Endodermal cell (in vitro differentiated cells): ENCODE measurements at places on chromosomes 12 and 14. TPM values are rescaled to one million over a fixed set of nuclear protein-coding genes. Genes with fewer than 3 reads are reported as not detected.

Gene SCYL2
- total RNA-seq, result 55.5 and 59.6 TPM in 2 replicates

GRCh38 chr14:99280066-99280731, 8.2 kb upstream of the BCL11B start:
- peak; percentile 31 for DNase-seq

Gene SLC17A8
- total RNA-seq, result 0.23 to 0.35 TPM in 2 of 3 replicates, not detected in the other

DNA sequence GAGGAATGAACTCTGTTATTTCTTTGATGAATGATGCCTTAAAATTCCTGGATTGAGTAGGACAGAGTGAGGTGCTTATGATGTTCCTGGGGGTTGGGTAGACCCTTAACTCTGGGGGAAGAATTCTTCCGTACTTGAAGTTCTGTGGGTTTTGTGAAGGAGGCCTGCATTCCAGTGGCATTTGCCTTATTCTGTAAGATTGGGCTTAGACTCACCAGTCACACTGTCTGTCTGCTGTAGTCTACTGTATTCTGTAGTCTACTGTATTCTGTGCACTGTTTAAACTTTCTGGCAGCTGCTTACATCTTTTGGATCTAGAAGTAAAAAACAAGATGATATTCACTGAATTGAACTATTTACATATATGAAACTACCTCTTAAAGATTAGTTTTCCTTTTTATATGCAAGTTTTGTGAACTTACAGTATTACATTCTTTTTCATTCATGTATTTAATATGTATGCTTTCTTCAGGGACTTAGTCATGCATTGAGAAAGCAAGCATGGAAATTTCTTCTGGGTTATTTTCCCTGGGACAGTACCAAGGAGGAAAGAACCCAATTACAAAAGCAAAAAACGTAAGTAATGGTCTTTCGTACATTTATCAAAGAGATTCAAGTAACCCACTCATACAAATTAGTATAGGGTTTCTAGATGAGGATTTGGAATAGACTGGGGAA, 42.3 kb upstream of the TPH2 start:
- no peak for DNase-seq

- no peak for DNase-seq
Observed at GRCh38 chr14:20455355-20456300, 602 bp downstream of the APEX1 start.

DNA sequence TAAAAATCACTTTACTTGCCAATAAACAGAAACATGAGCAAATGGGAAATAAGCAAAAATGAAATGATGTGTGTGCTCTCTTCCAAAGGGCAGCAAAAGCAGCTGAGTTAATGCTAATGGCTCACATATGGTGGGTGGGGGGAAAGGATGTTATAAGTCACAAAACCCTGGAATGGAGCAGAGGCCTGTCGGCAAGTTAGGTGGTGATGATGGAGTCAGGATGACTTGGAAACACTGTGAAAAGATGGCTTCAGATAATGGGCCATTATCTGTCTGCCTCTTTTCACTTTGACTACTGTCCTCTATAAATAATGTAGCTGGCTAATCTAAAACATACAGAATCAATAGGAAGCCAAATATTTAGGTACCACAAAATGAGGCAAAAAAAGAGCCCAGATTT, 228.7 kb downstream of the APAF1 start:
- no peak for DNase-seq
